ENCODE measurements at places on chromosomes 12 and 14.
A peak's percentile ranks its signal among the peaks of the same experiment; 100 is the strongest.

GRCh38 chr14:77316872-77317301, 3.8 kb downstream of the POMT2 start:
- peak; percentile 58 for DNase-seq

- no peak for DNase-seq
These were observed 119.0 kb upstream of the ATP2B1 start for GRCh38 chr12:89827592-89827991.

GRCh38 chr12:60101715-60102114, 505.9 kb downstream of the SLC16A7 start:
- no peak for DNase-seq

GRCh38 chr12:15505616-15506015, 183.3 kb downstream of the PTPRO start:
- DNase-seq, result no peak

DNA sequence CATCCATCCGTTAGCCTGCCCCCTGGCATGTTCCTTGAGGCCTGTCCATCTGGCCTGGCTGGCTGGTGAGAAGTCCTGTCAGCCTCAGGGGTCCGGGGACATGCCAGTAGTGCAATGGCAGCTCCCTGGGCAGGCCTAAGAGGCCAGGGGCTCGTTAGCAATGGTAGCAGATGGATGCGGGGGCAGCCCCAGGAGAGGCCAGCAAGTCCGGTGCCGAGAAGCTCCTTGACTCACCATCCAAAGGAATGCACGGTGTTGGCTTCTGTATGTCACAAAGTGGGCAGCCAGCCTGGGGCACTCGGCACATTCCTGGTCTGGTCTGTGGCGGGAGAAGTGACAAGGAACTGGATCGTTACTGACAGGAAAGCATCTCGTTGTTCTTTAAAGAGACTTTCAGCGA, 319.9 kb downstream of the CACNA1C start:
- no peak for DNase-seq

DNA sequence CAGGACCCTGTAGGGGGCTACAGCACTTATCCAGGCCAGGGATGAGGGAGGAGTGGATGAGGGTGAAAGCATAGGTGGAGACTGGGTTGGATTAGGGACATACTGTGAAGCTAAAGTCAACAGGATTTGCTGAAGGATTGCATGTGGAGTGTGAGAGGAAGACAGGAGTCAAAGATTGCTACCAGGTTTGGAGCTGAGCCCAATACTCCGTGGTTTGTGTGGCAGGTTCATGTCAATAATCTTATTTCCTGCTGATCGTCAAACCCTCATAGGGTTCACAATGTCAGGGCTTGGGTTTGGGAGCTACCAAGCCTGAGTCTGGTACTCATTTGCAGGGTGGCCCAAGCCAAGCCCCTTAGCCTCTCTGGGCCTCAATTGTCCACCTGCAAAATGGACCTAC, 77.1 kb upstream of the PLXNC1 start:
- DNase-seq, result no peak

DNA sequence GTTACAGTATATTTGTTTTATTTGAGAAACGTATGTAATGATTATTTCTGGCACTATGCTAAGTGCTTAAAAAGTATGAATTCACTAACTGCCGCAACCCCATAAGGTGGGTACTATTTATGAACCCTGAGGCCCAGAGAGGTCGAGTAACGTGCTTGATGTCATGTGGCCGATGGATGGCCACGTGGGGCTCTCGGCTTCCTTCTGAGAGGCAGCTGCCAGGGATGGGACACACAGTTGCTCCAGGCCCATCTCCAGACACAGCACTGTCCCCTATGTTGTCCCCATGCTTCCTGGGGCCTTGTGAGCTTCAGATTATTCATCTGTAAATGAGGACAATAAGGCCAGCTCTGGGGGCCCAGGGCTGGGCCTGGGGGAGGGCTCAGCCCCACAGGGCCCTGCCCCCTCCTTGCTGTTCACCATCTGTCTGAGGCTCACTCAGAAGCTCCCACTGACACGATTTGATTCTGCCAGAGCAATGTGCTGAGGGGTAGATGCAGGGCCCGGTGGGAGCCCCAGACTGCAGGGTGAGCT, 115.0 kb downstream of the CALM1 start:
- DNase-seq, result peak; percentile 50

DNA sequence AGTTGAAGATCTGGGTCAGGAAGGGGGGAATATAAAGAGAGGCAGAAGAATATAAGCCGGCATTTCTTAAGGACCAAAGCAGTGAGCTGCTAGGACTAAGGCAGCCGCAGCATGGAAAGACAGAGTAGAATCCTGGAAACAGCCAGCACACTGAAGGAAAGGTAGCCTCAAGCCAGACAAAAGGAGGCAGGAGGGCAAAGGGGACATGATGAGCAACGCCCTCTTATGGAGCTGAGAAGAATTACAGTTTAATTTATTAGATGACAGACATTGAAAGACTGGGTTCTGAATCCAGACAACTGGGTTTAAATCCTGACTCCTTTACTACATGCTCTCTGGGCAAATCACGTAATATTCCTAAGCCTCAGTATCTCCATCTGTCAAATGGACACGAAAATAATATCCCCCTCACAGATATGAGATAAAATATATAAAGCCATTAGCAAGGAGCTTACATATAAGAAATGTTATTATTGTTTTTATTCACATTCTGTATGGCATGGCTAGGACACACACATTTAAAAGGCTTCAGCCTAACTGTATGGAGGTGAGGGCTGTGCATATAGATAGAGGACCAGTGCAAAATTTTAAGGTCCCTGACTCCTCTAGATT, 8.1 kb upstream of the PCED1B start:
- DNase-seq, result no peak

DNA sequence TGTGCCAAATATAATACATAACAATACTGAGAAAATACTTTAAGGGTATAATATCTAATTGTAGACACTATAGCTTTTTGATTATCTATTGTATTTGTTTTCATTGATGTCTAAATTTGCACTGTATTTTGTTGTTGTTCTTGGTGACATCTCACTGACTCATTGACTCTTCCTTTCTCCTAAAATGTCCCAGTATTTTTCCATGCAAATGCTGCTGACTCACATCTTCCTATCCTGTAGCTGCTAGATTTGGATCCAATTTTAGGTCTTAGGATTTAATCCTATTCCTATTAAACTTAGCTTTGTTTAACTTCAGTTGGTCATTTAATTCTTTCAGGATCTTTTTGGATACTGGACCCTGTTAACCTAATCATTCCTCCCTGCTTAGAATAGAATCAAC, 148.5 kb downstream of the TMTC2 start:
- no peak for DNase-seq

- DNase-seq, result peak; percentile 85
These were observed 27.4 kb downstream of the SRRM4 start for GRCh38 chr12:119008691-119009221.

- no peak for DNase-seq
These were observed 41.8 kb downstream of the ARF6 start for GRCh38 chr14:49934646-49935045.

DNA sequence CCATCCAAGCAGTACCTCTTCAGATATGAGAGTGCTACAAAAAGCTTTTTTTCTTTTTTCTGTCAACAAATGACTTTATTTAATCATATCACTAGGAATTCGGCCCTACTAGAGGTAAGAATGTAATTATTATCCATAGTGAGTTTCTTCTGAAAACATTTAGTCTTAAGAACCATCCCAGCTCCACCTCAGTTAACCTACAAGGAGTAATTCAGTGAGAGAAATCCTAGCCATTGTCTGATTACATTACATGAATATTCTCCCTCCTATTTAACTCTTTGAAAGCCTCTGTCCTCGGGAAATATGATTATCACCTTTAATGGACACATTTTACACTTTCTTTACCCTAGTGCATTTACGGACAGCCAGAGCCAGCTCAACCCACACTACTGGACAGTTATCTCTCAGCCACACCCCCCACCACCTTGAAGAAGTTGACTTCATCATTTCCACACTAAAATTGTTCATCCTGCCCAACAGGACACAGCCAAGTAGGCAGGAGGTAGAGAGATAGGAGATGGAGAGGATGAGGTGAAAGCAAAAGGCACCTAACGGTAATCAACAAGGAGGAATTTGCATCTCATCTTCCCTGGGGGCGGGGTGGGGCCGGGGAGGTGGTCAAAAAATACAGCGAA, 1.3 kb downstream of the PPFIA2 start:
- DNase-seq, result no peak

DNA sequence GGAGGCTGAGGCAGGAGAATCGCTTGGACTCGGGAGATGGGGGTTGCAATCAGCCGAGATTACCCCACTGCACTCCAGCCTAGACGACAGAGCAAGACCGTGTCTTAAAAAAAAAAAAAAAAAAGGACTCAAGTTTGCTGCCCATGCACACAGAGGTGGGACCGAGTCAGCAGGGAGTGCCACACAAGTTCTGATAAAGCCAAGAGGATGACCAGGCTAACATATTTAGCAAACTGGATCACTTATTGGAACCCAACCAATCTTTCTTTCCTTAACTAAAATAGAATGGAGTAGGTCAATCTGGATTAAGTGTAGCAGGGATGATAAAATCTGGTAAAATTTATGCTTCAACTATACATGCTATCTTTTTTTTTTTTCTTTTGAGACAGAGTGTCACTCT, 190.4 kb upstream of the FOXN3 start:
- no peak for DNase-seq

- DNase-seq, result no peak
These were observed 2.2 kb upstream of the DIABLO start for GRCh38 chr12:122228092-122228491.

GRCh38 chr12:113271853-113272561, 50.7 kb downstream of the TPCN1 start:
- no peak for DNase-seq

GRCh38 chr14:94098326-94098992, 12.1 kb upstream of the IFI27 start:
- no peak for DNase-seq

DNA sequence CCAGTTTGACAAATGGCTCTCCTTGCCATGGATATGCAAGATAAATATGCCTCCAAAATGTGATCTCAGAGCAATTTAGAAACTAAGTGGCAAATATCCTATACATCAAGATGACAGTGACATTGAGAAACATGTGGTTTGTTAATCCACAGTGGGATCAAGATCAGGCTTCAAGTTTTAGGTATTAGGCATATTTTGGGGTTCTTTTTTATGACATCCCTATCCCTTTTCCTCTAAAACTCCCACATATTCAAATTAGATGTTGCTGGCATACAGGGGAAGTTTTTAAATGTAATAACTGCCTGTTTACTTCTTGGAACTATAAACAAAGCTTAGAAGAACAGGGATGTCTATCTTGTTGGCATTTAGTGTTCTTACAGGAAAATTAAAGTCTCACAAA, 179.4 kb downstream of the CRADD start:
- no peak for DNase-seq

DNA sequence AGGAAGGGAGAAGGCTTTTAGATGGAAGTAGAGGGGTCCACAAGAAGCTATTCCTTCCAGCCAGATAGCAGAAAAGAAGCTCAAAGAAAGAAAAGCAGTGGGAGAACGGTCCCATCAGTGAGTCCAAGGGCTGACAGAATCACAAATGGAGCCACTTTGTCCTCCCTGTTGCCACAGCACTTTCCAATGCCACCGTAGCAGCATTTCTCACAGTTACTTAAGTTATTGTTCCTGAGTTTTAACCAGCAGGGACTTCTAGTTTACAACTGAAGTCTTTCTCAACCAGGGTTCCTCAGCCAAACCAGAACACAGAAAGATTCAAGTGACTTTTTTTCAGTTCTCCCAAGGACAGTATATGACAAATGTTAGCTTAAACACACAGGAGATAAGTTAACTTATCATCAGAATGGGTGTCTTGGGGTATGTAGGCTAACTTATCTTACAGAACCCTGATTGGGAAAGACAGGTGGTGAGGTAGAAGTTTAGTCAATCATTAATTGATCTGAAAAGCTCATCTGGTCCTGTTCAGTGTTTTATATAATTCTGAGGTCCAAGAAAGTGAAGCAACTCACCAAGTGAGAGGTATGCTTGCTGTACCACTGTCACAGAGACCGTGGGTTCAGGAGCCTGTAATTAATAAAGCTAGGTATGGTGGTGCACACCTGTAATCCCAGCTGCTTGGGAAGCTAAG, 7.0 kb downstream of the GATC start:
- no peak for DNase-seq

- DNase-seq, result no peak
These were observed 845 bp downstream of the TMX1 start for GRCh38 chr14:51240804-51241380.

- DNase-seq, result peak; percentile 82
These were observed 47.6 kb upstream of the ZFP36L1 start for GRCh38 chr14:68840454-68840853.

DNA sequence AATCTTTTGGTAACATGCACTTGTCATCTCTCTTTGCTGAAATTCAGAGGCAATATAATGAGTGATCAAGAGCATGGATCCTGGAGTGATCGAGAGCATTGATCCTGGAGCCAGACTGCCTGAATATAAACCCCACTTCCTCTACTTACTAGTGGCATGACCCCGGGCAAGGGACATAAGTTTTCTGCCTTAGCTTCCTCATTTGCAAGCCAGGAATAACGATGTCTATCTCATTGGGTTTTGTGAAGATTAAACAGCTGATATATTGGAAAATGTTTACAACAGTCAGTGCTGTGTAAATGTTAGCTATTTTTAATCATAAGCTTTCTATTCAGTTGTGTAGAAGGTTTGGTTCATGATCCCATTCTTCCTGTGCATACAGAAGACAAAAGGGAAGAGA, 2.4 kb upstream of the CSRNP2 start:
- no peak for DNase-seq

DNA sequence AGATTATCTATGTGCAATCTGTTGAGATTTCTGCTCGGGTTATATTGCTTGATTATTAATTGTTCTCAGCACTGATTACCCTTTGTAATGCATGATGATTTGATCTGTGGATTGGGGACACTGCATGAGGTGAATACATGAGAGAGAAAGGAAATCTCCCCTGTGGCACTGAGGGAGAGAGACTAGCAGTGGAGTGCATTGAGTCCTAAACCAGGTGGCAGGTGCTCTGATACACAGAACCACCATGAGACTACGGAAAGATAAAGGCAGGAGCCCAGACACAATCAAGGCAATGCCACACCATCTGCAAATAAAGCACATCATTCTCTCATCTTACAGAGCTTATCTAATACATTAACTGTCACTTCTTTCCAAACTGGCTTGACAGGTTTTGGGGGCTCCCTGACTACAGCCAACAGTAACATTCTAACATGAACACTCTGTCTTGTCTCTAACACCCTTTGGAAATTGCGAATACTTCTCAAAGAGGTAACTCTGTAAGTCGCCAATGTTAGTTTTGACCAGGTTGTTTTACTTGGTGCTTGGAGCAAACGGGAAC, 37.6 kb upstream of the TSPAN8 start:
- no peak for DNase-seq

DNA sequence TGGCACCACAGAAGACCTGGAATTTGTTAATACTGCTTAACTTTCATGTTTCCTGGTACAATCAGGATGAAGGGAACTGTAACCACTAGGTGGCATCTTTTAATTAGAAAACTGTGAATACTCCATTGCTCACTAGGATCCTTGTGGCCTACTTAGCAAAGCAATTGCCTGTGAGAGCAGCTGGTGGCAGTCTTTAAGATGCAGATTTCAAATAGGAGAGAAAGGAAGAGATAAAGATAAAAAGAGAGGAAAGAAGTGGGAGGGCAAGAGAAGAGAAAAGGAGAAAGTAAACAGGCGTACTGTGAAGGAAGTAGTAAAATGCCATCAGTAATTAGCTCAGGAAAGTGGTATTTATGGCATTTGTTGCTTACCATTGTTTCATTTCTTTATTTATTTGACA, 114.5 kb downstream of the RAD51B start:
- peak; percentile 75 for DNase-seq
